Brain (organoid and tissue), 16 donors: ENCODE measurements at places on chromosomes 12 and 14.

GRCh38 chr14:33309106-33309505, 370.4 kb downstream of the NPAS3 start:
- DNase-seq: peak; percentile 48

GRCh38 chr12:102510463-102510862, 30.1 kb upstream of the IGF1 start:
- no peak for DNase-seq

- DNase-seq: no peak
These were observed 140.7 kb upstream of the PRICKLE1 start for GRCh38 chr12:42730291-42730690.

GRCh38 chr12:47714826-47715386, 9.1 kb upstream of the RPAP3 start:
- no peak for DNase-seq

GRCh38 chr14:61074852-61075251, 93.8 kb downstream of the SLC38A6 start:
- DNase-seq: no peak

DNA sequence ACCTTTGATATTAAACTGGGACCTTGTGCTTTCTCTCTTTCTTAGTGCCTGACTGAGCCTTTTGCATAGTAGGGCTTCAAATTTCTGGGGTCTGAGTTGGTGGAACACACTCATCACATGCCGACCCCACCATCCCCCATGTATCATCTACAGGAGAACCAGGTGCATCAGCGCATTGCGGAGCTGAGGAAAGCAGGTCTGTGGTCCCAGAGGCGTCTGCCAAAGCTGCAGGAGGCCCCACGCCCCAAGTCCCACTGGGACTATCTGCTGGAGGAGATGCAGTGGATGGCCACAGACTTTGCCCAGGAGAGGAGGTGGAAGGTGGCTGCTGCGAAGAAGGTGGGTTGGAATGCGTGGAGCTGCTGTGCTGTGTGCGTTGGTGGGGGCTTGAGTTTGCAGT, 37.8 kb downstream of the EP400 start:
- no peak for DNase-seq

GRCh38 chr12:91406920-91407341, 224.3 kb upstream of the DCN start:
- no peak for DNase-seq

- peak; percentile 96 for DNase-seq
These were observed 259.2 kb upstream of the NOVA1 start for GRCh38 chr14:26856876-26857518.

- peak; percentile 84 for DNase-seq
These were observed 8.9 kb downstream of the AJUBA start for GRCh38 chr14:22973217-22974032.

DNA sequence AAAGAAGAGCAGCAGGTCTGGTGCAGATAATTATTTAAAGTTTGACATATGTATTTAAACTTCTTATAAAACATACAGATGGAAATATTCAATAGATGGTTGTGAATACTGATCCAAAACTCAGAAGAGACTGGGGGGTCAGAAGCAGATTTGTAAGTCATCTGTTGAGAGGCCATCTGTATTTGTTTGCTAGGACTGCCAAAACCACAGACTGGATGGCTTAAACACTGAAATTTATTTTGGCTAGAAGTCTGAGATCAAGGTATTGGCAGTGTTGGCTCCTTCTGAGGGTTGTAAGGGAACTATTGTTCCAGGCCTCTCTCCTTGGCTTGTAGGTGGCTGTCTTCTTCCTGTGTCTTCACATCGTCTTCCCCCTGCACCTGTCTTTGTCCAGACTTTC, 153.9 kb downstream of the LRRK2 start:
- no peak for DNase-seq

DNA sequence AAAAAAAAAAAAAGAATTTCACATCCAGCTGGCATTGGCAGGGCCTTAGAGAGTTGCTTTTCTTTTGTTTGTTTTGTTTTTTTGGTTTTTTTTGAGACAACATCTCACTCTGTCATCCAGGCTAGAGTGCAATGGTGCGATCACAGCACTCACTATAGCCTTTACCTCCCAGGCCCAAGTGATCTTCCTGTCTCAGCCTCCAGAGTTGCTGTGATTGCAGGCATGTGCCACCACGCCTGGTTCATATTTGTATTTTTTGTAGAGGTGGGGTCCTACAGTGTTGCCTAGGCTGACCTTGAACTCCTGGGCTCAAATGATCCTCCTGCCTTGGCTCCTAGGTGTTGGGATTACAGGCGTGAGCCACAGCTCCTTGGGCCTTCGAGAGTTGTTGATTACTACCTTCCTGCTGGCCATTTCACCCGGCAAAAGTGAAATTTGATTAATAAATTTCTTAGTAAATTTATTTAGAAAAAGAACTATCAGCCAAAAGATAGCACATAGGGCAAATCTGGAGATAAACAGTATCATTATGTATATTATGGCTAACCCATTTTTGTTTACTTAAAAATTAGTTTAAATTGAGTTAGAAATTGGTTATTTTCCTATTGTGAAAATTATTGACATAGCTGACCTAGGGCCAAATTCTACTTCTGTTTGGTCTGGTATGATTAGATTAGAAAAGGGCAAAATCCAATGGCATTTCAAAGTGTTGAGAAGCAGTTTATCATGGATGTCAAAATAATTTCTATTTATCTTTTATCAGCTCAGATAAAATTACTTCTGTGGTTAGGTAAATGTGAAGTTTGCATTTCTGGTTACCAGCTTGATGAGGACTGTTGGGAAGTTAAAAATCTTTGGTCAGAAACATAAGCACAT, 12.6 kb downstream of the ACTR6 start:
- DNase-seq: no peak
